Kidney (tissue), 22 donors: ENCODE measurements at places on chromosomes 2 and 18.

DNA sequence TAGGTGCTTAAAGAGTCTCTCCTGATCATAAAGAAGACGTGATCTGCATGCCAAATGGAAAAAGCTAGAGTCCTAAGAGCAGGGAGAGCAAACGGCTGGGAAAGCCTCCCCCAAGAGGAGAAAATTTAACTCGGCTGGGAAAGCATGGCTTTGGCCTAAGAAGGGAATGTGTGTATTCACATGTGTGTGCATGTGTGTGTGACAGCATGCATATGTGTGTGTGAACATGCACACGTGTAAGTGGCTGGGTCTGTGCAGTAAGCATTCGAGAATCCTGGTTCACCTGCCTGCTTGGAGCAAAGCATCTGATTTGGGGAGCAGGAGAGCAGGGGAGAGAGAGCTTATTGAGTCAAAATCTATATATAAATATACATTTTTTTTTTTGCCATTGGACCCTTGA, 30.1 kb upstream of the BCL11A start:
- DNase-seq = no peak

GRCh38 chr18:23618862-23619387, 32.6 kb upstream of the NPC1 start:
- DNase-seq = no peak

DNA sequence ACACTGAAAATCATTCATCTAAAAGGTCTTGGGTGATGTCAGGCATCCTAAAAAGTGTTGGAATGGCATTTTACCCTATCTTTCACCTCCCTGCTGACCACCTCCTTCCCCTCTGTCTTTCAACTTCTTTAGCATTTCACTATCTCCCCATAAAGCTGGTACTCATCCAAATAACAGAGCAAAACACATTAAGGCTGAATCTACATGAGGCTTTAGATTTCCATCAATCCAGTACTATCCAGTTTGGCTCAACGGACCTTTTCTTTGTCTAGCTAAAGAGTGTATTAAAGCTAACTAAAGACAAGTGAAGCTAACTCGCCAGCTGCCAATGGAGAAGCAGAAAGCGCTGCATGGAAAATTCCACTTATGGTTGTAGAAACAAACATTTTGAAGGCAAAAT, 122.5 kb upstream of the NCKAP5 start:
- DNase-seq = no peak

DNA sequence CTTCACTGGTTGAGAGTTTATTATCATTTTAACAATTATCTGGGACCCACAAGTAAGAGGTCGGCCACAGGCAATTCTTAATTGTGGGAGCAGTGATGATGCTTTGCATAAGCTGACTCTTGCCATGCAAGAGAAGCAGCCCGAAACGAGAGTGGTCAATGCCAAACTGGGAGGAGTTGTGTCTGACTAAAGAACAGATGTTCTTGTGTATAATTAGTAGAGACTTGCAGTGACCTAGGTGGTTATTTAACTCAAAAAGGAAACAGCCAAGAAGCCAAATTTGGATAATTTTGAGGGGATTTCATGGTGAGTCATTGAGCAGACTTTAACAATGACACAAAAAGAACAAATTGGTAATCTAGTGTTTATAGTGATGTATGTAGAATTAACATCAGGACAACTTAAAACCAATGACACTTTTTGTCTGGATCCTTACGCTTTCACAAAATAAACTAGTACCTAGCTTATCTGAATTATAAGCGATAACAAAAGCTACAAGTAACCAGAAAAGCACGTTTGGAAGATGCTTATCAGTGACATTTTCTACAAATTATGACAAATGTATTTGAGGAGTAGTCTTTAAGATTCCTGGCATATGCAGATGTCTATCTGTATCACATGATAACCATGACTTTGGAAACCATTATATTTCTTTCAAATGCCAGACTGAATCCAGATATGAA, 184.7 kb upstream of the DLGAP1 start:
- peak; percentile 14 for DNase-seq

DNA sequence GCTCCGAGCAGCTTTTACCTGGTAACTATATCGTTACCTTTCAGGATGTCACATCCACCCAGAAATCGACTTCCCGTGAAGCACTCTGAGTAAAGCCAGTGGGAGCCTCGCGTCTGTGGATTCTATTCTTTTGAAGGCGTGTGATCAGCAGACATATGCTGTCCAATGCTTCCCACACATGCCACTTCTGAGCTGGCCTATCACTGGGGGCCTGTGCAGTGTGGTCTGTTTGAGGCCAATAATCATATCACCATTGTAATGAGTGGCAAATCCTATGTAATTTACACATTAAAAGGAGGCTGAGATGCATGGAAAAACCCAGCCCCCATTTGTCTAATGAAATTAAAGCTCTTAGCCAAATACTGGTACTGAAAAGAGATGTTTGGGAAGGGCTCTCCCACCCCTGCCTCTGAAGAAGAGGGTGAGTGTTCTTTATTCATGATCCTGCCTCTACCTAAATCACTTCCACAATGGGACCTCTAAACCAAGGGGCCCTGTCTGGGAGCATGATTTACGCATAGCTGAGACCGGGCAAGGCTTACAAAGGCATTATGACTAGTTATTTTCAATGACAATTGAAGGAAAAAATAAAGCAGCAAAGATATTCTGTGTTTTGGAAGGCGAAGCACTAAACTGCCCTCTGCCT, 686.8 kb downstream of the ZEB2 start:
- no peak for DNase-seq

- DNase-seq = no peak
Observed at GRCh38 chr2:147558620-147559019, 286.2 kb upstream of the ACVR2A start.
